ENCODE measurements at places on chromosomes 16 and 17.
A peak's percentile ranks its signal among the peaks of the same experiment; 100 is the strongest.

DNA sequence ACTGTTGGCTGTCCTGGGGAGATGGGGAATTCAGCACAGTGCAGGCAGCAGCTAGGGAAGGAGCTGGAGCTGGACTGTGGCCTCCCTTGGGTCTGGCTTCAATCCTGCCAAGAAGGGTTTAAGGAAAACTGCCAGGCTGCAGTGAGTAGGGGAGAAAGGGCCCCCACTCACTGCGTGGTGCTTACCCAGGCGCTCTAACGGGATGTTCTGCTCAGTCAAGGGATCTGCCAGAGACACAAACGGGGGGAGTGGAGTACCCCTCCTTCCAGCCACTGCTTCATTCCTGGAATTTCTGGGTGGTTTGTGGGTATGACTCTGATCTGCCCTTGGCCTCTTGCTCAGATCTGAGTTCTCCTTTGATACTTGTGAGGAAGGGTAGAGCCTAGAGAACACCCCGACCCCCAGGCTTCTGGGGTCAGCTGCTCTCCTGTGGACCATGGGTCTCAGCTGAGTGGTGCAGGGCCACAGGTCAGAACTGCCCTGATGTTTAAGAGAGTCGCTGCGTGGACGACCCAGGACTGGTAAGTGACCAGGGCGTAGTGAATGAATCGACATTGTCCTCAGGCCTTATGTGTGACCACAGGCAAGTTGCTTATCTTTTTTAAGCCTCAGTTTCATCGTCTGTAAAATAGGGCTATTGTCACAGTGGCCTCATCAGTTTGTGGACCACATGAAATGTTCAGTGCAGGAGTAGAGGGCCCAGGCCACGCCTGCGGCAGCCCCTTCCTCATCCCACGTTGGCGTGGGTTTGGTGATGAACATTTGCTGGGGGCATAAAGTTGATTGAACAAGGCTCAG lies 9.6 kb downstream of the CRISPLD2 start:
- DNase-seq, result no peak

GRCh38 chr16:14553447-14553846 lies 76.6 kb downstream of the PARN start:
- DNase-seq, result no peak

DNA sequence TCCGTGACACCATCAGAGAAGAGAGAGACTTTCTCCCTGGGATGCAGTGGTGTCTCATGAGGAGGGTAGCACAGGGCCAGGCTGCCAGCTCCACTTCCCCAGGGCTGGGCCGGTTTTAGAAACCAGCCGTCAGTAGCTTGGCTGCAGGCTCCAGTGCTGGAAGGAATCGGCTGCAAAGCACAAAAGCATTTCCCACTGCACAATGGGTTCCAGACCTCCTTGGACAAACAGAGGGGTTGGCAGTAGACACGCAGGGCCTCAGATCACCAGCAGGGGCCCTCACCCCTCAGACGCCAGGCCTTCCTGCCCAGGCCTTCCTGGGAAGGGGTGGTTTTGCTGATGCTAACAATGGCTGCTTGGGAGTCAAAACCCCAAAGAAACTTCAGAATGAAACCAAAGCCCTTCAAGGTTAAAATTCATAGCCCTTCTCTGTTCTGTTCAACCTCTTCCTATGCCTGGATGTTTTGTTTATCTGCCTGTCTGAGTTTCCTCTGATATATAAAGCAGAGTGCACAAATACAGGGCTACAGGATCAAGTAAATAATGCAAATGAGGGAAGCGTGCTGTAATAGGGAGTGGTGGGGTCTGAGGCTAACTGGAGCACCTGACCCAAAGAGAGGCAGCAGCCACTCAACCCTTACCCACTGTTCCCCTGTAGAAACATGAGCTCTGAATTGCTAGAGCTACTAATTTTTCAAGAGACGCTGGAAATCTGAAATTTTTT lies 26.2 kb downstream of the TEKT5 start:
- DNase-seq, result peak; percentile 74

GRCh38 chr17:43759836-43760235 lies 1.2 kb upstream of the SOST start:
- DNase-seq, result peak; percentile 62

- no peak for DNase-seq
These were observed 9.3 kb upstream of the VPS4A start for GRCh38 chr16:69301861-69302260.

- DNase-seq, result no peak
These were observed 35.0 kb downstream of the SNX29 start for GRCh38 chr16:12011565-12011964.

All from H7 (cell line).